Activated CD4-positive, alpha-beta T cell treated with anti-CD3 and anti-CD28 coated beads, Interleukin-10, Interleukin-2, amounts not matched to agents 100 ng/mL and 50 ng/mL, durations not matched to agents 16 hours and 8 hours (primary cell): ENCODE measurements at places on chromosomes 7 and 10.
A peak's percentile ranks its signal among the peaks of the same experiment; 100 is the strongest.

DNA sequence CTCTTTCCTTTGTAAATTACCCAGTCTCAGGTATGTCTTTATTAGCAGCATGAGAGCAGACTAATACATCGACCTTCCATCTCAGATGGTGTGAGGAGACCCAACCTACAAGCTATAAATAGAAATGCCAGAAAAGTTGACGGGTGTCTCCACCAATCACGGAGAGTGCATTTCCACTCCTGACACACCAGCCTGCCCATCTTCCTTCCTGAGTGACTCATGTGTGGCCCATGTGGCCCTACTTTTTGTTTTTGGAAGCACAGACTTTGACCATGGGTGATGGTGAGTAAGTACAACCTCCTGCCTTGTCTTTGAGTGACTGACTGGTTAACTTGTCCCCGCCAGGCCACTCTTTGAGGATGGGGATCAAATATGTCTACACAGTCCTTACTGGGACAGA is 147.0 kb downstream of the OAT start:
- DNase-seq, result no peak

DNA sequence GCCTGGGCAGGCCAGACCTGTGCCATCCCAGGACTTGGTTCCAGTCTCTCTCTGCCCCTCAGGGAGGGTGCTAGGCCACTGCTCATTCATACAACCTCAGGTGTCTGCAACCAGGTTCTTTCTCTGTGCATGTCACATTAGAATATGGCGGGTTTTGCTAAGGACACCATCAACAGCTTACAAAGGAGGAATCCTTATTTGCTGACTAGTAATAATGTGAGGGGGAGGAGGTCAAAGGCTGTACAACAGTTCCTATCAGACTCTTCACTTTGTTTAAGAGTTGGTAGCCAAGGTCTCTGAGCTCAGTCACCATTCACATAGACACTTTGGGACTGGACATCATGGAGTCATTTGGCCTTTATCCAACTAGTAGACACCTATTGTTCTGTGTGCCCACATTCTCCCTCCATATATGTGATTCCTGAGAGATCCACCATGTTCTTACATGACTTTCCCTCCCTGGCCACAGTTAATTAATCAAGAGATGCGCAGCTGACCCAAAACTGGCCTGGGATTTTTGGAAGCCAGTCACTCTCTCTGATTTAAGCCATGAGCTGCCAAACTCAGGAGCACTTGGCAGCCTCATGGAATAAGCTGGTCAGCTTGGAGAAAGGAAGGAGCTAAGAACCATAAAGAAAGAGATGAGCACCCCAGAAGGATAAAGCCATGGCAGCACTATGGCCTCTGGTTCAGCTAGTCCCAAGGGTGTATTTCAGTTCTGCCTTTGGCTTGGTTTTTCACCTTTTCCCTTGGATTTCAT is 51.2 kb downstream of the DPCD start:
- DNase-seq, result no peak

GRCh38 chr7:94240902-94241301 is 153.8 kb upstream of the COL1A2 start:
- no peak for DNase-seq

DNA sequence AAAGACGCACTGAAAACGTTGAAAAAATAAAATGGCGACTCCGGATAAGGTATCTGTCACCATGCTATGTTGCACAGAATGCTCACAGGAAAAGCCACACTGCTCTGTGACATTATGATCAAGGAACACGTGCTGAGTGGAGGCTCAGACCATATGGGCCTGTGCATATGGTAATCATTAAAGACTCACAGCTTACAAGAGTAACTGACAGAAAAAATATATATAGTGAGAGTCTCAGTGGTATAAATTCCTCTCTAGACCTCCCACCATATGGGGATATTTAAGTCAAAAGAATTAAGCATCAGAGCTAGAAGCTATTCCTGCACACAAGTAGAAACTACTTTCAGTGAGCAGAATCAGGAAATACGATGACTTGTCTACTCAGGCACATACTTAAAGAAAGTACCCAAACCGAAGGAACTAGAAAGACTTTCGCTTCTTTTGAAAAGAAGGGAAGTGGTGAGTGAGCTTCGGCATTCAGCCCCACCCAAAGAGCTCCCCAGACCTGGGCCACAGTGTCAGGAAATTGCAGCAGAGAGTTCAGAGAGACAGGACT is 65.1 kb upstream of the MPP7 start:
- DNase-seq, result peak; percentile 88

DNA sequence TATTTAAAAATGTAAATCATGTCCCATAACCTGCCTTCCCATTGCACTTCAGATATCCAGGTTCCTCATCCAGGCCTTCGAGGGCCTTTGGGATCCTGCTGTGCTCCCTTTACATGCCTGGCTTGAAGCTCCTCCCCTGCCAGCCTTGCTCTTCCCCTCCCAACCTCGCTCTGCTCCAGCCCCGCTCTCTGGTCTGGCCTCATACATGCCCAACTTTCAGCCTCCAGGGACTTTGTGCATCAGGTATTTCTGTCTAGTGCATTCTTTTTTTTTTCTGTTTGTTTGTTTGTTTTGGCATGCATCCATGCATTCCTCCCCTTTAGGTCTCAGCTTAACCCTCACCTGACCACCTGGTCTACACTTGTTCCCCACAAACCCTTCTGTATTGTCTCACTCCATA is 160.3 kb downstream of the SNX10 start:
- DNase-seq, result no peak
